Esophagus muscularis mucosa (tissue), 4 donors: ENCODE measurements at places on chromosomes 16 and 17. TPM values are rescaled to one million over a fixed set of nuclear protein-coding genes. Genes with fewer than 3 reads are reported as not detected.
A peak's percentile ranks its signal among the peaks of the same experiment; 100 is the strongest.

- no peaks in the 10 kb centered on the region for H3K27me3 ChIP-seq
- DNase-seq, result no peak
- peaks cover 44% of the 10 kb centered on the region for H3K4me1 ChIP-seq
- H3K4me3 ChIP-seq, result no peak overlapping the region
- no peaks in the 10 kb centered on the region for H3K36me3 ChIP-seq
These were observed 10.2 kb downstream of the CYB561 start for GRCh38 chr17:63435681-63436522.

DNA sequence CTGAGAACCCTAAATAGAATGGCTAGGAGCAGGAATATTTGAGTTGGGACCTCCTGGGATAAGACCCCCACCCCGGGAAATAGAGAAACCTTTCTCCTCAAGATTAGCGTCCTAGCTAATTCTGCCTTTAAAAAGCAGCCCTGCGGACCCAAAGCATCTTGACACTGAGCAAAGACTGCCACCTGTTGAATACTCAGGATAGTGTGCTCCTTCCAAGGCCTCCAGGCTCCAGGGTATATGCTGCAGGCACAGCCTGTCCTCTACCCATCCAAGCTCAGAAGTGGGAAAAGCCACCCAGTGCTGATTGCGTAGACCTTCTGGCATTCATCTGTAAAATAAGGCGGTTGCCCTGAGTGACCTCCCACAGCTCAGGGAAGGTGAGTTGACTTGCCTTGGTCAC lies 456.2 kb upstream of the DYNLRB2 start:
- H3K36me3 ChIP-seq, result no peaks in the 10 kb centered on the region
- no peak for DNase-seq
- no peak overlapping the region for H3K27ac ChIP-seq
- H3K4me1 ChIP-seq, result peaks cover 7% of the 10 kb centered on the region
- no peak overlapping the region for H3K4me3 ChIP-seq
- no peaks in the 10 kb centered on the region for H3K27me3 ChIP-seq

DNA sequence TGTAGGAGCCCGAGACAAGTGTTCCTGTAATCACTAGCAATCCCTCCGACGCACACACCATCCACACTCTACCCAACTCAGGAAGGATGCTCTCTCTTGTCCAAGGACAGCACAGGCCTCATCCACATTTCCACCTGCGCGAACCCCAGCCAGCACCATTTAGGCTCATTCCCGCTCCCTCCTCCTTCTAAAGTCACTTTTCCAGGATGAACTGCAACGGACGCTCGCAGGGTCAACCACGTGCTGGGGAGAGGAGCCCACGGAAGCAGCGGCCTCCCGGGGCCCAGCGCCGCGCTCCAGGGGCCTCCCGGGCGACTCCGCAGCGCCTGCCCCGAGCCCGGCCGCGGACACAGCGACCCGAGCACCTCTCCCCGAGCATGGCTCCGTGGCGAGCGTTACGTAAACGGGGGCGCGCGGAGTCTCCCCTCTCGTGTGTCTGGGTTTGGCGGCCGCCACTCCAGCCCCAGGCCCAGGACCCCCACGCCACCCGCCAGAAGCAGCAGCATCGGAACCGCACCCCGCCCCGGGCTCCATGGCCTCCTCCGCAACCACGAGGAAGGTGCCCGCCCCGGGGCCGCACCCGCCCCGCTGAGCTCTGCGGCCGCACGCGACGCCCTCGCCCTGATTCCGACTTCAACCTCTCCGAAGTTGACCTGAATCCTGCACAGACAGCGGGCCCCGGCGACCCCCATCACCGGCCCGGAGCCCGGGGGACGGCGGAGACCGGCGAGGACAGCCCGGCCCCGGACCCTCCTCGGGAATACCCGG lies 668 bp downstream of the USP36 start:
- H3K27me3 ChIP-seq, result no peaks in the 10 kb centered on the region
- peak overlapping the region; percentile 100 for H3K27ac ChIP-seq
- H3K4me3 ChIP-seq, result peak overlapping the region; percentile 82
- peaks cover 20% of the 10 kb centered on the region for H3K4me1 ChIP-seq
- peaks cover 31% of the 10 kb centered on the region for H3K36me3 ChIP-seq
- DNase-seq, result no peak

GRCh38 chr16:84138824-84139627 lies 6.0 kb downstream of the HSDL1 start:
- peaks cover 13% of the 10 kb centered on the region for H3K4me1 ChIP-seq
- no peaks in the 10 kb centered on the region for H3K36me3 ChIP-seq
- H3K27ac ChIP-seq, result no peak overlapping the region
- no peak for DNase-seq
- H3K27me3 ChIP-seq, result no peaks in the 10 kb centered on the region

DNA sequence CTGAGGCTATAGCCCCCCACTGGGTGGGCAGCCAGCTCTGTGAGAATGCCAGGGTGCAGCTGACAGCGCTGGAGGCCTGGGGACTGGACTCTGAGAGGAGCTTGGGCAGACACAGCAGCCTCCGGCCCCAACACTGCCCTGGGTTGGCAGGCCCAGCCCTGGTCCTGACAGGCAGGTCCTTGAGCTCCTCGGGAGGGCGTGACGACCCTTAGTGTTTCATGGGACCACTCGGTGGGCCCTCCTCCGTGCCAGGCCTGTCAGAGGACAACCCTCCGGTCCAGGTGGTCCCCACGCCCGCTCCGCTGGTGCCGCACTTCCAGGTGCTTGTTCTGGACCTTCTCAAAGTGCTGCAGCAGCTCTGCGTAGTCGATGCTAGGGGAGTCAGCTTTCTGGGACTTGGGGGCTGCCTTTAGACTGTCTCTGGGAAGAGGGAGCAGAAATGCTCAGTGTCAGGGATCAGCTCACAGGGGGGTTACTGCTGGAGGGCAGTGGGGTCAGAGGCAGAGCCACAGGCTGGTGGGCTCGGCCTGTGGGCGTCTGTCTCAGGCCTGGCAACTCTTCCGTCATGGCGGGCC lies 1.9 kb upstream of the MTSS2 start:
- H3K4me3 ChIP-seq, result no peak overlapping the region
- no peaks in the 10 kb centered on the region for H3K27me3 ChIP-seq
- peaks cover 3% of the 10 kb centered on the region for H3K36me3 ChIP-seq
- peaks cover 95% of the 10 kb centered on the region for H3K4me1 ChIP-seq
- no peak for DNase-seq

GRCh38 chr16:3051494-3051893 lies 5.1 kb downstream of the MMP25 start:
- peaks cover 4% of the 10 kb centered on the region for H3K4me1 ChIP-seq
- peaks cover 28% of the 10 kb centered on the region for H3K27me3 ChIP-seq
- DNase-seq, result no peak
- no peak overlapping the region for H3K27ac ChIP-seq
- no peaks in the 10 kb centered on the region for H3K36me3 ChIP-seq
- no peak overlapping the region for H3K4me3 ChIP-seq

GRCh38 chr16:81637336-81638235 lies 141.5 kb upstream of the PLCG2 start:
- no peak for DNase-seq
- H3K4me1 ChIP-seq, result peaks cover 12% of the 10 kb centered on the region
- no peaks in the 10 kb centered on the region for H3K27me3 ChIP-seq
- H3K4me3 ChIP-seq, result no peak overlapping the region
- H3K36me3 ChIP-seq, result peaks cover 3% of the 10 kb centered on the region
- H3K27ac ChIP-seq, result no peak overlapping the region

DNA sequence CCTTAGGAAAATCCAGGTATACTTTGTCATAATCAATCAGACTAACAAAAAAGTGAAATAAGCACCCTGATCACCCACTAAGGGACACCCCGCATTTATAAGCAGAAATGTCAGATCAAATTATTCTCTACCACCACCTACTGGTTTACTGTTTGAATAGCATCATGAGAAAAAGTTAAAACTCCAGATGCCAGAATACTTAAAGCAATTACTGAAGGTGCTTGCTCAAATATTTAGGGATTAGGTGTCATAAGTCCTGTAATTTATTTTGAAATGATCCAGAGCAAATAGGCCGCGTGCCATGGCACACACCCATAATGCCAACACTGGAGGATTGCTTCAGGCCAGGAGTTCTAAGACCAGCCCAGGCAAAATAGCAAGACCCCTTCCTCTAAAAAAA lies 2.3 kb downstream of the TOP2A start:
- no peak overlapping the region for H3K27ac ChIP-seq
- H3K4me3 ChIP-seq, result no peak overlapping the region
- H3K36me3 ChIP-seq, result no peaks in the 10 kb centered on the region
- DNase-seq, result no peak
- peaks cover 8% of the 10 kb centered on the region for H3K27me3 ChIP-seq
- peaks cover 28% of the 10 kb centered on the region for H3K4me1 ChIP-seq

DNA sequence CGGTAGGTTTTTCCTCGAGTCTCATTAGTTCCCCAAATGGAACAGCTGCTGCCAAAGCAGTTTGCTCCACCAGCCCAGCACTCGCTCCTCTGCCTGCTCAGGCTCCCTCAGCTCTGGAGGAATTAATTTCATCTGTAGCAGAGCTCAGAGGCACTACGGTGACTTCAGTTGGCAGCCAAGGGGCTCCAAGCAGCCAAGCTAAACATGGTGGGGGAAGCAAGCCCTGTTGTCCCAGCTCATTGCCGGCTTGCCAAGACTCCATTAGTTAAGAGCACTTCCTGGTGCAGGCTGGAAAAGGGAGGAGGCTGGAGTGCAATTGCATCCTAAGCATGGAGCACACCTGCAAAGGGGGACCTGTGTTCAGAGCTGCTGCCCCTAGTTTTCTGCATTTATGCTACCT lies 78.7 kb upstream of the GPRC5B start:
- no peak overlapping the region for H3K27ac ChIP-seq
- peaks cover 7% of the 10 kb centered on the region for H3K27me3 ChIP-seq
- H3K4me1 ChIP-seq, result no peaks in the 10 kb centered on the region
- no peaks in the 10 kb centered on the region for H3K36me3 ChIP-seq
- no peak overlapping the region for H3K4me3 ChIP-seq

- H3K27me3 ChIP-seq, result no peaks in the 10 kb centered on the region
- no peak overlapping the region for H3K27ac ChIP-seq
- peaks cover 40% of the 10 kb centered on the region for H3K4me1 ChIP-seq
- H3K36me3 ChIP-seq, result peaks cover 44% of the 10 kb centered on the region
- no peak for DNase-seq
- H3K4me3 ChIP-seq, result no peak overlapping the region
These were observed 26.3 kb downstream of the ZC3H18 start for GRCh38 chr16:88596483-88596882.

GRCh38 chr16:6247775-6248174 lies 1084.9 kb upstream of the RBFOX1 start:
- no peaks in the 10 kb centered on the region for H3K4me1 ChIP-seq
- no peak overlapping the region for H3K27ac ChIP-seq
- H3K4me3 ChIP-seq, result no peak overlapping the region
- no peaks in the 10 kb centered on the region for H3K27me3 ChIP-seq

DNA sequence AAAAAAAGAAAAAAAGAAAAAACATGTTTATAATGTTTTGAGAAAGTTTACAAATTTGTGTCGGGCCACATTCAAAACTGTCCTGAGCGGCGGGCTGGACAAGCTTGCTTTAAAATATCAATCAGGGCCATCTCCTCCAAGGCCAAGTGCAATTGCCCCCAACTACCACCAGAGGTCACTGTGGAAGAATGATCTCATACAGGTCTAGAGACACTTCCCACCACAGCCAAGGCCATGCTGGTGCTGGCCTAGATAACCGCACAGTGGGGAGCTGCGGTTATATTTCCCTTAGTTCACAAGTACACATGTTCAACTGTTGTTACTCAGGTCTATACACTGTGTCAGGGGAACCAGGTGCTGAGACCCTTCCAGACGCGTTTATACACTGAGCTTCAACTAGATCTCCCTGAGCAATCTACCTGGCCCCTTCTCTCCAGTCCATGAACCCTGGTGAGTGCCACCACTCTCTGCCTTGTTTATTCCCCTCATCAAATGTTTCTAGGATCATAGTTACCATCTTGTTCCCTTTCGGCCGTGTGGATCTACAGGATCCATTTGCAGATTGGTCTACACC lies 83.8 kb upstream of the CCL2 start:
- H3K4me1 ChIP-seq, result peaks cover 4% of the 10 kb centered on the region
- DNase-seq, result no peak
- H3K27ac ChIP-seq, result no peak overlapping the region

GRCh38 chr17:75574404-75575036 lies 13.1 kb upstream of the MYO15B start:
- no peak overlapping the region for H3K4me3 ChIP-seq
- no peak overlapping the region for H3K27ac ChIP-seq
- peaks cover 4% of the 10 kb centered on the region for H3K4me1 ChIP-seq
- H3K27me3 ChIP-seq, result no peaks in the 10 kb centered on the region
- H3K36me3 ChIP-seq, result no peaks in the 10 kb centered on the region
- no peak for DNase-seq

DNA sequence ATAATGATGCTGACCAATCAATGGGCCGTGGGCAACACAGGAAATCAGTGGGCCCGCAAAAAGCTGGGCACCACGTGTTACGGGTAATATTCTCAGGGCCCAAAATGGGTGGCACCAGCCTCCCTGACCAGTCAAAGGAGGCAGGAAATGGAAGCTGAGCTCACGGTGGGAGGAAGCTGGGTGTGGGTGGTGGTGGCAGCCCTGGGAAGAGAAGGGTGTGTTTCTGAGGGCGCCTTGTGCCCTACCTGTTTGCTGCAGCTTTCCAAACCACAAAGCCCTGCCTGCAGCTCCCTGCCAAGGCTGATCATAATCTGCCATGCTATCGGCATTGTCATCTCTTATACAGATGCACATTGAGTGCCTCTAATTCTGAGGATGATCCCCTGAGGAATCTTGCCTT lies 457.9 kb downstream of the SLC39A11 start:
- H3K27me3 ChIP-seq, result no peaks in the 10 kb centered on the region
- no peak overlapping the region for H3K4me3 ChIP-seq
- no peak for DNase-seq

Gene TNFSF13
- total RNA-seq, result 25.3 TPM

Gene KRTAP9-4
- total RNA-seq, result not detected

Gene OR4D1
- not detected for total RNA-seq

Gene SLFN12L
- total RNA-seq, result 0.52 TPM

Gene PITPNM3
- total RNA-seq, result 73.6 TPM

Gene SLC22A31
- total RNA-seq, result not detected

Gene TM4SF5
- not detected for total RNA-seq

Gene KDM8
- total RNA-seq, result 2.5 TPM

Gene CPNE7
- total RNA-seq, result 0.83 TPM

Gene TENT4B
- 16.4 TPM for total RNA-seq

Gene PLA2G15
- 12.8 TPM for total RNA-seq
